Activated CD4-positive, alpha-beta T cell treated with anti-CD3 and anti-CD28 coated beads, Interleukin-2, amount 50 U/mL, for 16 hours (primary cell): ENCODE measurements at places on chromosomes 2 and 18.
A peak's percentile ranks its signal among the peaks of the same experiment; 100 is the strongest.

GRCh38 chr2:118641711-118642110 is 205.7 kb downstream of the EN1 start:
- DNase-seq = no peak

DNA sequence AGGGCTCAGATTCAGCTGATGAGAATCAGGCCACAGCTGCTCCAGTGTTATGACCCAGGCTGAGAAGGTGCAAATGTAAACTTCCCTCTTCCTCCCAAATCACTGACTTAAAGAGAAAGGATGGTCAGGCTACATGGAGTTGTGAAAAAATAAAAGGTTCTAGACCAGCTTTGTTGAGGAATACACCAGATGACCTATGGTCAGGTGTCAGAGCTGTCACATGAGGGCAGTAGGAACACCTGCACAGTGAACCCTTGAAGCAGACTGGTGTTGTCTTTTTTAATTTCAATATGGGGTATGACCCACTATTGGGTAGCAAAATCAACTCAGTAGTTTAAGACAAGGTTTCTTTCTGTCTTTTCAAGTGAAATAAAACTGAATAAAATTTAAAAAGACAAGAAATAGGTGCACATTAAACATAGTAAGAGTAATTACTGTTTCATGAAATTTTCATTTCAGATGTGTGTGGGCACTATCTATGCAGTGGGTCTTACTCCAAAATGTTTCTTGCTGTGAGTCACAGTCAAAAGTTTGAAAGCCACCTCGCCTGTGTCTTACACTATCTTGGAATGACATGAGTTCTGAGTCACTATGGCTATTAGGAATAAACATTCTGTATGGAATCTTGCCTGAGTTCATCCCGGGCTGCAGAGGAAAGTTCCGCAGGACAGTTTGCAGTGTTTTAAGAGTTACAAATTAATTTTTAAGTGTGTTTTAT is 83.6 kb downstream of the ACVR1 start:
- no peak for DNase-seq

- no peak for DNase-seq
Measured at GRCh38 chr2:275466-275865, 10.7 kb downstream of the ACP1 start.

GRCh38 chr2:88720399-88720798 is 28.9 kb downstream of the RPIA start:
- no peak for DNase-seq

DNA sequence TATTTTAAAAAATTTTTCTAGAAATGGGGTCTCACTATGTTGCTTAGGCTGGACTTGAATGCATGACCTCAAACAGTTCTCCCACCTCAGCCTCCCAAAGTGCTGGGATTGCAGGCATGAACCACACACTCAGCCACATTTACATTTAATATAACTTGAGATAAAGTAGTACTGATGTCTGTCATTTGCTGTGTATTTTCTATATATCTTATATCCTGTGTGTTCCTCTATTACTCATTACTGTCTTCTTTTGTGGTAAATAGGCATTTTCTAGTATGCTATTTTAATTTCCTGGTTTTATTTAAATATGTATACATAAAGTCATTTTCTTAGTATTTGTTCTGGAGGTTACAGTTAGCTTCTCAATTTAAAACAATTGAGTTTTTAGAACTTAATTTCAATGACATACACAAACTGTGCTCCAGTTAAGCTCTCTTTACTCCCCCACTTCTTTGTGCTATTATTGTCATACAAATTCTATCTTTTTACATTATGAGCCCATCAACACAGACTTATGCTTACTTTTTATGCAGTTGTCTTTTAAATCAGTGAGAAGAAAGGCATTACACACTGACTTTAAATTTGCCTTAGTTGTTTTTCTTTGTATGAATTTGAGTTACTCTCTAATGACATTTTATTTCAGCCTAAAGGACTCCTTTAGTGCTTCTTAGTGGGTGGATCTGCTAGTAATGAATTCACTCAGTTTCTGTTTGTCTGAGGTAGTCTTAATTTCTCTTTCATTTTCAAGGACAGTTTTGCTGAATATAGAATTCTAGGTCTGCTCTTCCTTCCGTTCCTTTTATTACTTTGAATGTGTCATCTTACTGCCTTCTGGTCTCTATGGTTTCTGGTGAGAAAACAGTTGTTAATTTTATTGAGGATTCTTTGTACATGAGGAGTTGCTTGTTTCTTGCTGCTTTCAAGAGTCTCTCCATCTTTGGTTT is 6.2 kb upstream of the INPP4A start:
- DNase-seq = peak; percentile 86

DNA sequence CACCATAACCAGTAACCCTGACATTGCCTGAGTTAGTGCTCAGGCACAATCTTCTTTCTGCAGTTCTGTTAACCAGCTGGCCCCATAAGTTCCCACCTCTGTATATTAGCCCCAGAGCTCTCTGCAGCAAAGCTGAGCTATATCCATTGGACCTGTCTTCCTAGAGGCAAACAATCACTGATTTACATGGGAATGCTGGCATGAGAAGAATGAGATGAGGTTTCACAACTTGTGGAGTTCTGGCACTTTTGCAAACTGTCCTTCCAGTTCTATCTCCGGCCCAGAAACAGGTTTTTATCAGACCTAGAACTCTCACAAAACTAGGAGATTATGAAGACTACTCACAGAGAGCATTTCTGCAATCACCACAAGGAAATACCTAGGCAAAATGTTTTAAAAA is 7.9 kb upstream of the CCBE1 start:
- no peak for DNase-seq

DNA sequence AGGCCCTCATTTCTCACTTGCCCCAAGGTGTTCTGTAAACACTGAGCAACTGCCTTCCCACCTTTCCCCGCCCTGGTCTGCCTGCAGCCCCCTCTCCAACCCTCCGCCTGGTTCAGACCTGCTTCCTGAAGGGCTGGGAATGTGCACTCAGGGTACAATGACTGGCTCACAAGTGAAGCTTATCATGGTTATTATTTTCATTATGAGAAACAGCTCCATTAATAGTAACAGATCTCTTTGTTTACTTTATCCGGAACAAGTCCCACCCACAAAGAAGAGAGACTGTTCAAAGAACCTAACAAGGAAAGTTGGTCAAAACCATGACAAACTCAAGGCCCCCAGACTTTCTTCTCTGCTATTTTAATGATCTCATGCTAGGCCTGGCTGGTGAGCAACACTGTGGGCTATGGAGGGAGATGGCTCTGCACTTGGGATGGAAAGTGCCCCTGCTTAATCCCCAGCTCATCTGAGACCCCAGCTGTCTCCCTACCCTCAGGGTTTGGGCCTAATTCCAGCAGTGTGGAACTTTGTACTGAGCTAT is 36.7 kb downstream of the ARHGAP25 start:
- DNase-seq = no peak

DNA sequence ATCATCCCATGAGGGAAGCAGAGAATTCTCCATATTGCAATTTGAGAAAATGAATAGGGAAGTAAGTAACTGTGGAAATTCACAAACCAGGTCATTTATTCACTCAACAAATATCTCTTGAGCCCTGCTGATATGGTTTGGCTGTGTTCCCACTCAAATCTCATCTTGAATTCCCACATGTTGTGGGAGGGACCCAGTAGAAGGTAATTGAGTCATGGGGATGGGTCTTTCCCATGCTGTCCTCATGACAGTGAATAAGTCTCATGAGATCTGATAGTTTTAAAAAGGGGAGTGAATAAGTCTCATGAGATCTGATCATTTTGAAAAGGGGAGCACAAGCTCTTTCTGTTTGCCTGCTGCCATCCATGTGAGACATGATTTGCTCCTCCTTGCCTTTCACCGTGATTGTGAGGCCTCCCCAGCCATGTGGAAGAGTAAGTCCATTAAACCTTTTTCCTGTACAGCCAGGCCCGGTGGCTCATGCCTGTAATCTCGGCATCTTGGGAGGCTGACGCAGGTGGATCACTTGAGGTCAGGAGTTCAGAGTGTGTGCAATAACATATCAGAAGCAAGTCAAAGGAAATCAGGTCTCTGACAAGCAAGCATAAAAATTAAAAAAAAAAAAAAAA is 193.2 kb downstream of the NDUFA10 start:
- no peak for DNase-seq

DNA sequence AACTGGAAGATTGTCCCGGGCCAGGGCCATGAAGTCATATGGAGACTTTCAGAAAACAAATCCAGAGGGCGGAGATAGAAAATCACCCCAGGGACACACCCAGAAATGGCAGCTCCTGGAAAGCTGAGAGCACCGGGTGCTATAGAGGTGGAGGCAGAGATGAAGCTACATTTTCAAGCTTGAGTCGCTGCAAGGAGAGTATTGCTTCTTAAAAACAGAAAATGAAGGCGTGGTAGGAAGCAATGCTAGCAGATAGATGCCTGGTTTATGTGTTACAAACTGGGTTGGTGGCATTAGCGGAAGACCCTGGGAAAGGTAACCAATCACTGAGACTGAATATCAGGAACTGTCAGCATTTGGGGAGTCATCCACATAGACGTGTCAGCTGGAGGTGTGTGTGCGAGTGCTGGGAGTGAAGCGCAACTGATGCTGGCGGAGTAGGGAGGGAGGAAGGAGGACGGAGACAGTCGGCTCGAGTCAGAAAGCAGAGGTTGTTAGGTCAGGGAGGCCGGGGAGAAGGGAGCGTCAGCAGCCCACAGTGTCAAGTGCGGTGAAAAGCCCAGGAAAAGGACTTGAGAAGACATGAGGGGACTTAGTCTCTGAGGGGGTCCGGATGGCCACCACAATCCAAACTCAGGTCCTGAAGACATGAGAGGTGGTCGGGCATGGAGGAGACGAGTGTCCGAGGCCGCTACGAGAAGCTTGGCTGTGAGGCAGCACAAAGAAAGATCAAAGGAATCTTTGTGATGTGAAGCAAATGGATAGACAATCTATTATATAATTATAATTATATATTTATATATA is 45.4 kb downstream of the C18orf63 start:
- DNase-seq = no peak

- no peak for DNase-seq
Measured at GRCh38 chr18:50836521-50836957, 16.7 kb upstream of the MRO start.

DNA sequence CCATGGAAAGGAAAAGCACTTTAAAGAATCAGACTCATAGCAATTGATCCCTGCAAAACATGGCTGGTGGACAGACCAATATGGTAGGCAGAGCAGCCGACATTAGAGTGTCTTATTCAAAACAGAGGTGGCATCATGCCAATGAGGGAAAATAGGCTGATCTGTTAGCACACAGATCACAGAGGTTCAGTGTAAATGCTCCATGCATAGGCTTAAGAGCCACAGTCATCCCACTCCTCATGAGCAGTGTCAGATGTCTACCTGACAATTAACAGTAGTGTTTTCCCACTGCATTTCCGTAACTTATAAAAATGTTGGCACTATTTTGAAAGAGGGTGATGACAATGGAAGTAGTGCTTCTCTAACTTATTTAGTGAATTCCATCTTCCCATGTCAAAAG is 86.7 kb downstream of the SPATS2L start:
- no peak for DNase-seq

- DNase-seq = no peak
Measured at GRCh38 chr2:197850882-197851450, 46.6 kb downstream of the PLCL1 start.

- DNase-seq = peak; percentile 29
Measured at GRCh38 chr18:57429167-57430078, 5.8 kb upstream of the ONECUT2 start.

GRCh38 chr2:117979911-117980701 is 33.8 kb downstream of the CCDC93 start:
- no peak for DNase-seq

DNA sequence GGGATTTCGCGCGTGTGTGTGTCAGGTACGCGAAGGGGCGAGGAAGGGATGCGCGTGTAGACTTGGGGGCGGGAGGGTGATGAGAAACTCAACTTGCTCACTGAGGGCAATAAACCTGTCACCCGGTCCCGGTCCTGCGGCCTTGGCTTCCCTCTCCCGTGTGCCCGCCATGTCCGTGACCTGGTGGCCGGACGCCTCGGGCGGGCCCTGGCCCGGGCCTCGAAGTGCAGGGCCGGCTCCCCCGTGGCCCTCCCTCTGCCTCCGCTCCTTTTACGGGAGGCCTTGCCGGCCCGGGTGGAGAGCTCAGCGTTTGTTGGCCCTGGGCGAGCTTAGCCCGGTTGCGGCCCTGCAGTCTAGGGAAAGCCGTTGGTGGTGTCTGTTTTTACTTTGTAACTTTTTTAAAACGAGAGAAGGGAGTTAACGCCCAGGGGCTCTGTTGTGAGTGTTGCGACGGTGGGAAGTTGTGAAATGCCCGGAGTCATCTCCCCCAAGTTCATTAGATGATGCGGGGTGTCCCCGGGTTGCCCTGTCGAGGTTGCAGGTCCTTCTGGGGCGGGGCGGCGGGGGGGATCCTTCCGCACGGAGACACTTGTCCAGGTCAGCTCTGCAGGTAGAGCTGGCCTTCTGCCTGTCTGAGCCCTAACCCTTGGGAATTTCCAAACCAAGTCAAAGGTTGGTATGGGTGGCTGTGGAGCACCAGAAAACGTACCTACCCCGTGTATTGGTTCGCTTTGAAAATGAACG is 883 bp downstream of the SMCHD1 start:
- peak; percentile 51 for DNase-seq

- no peak for DNase-seq
Measured at GRCh38 chr2:198077477-198077876, 273.1 kb downstream of the PLCL1 start.

- no peak for DNase-seq
Measured at GRCh38 chr2:223050188-223050587, 1.8 kb upstream of the KCNE4 start.

DNA sequence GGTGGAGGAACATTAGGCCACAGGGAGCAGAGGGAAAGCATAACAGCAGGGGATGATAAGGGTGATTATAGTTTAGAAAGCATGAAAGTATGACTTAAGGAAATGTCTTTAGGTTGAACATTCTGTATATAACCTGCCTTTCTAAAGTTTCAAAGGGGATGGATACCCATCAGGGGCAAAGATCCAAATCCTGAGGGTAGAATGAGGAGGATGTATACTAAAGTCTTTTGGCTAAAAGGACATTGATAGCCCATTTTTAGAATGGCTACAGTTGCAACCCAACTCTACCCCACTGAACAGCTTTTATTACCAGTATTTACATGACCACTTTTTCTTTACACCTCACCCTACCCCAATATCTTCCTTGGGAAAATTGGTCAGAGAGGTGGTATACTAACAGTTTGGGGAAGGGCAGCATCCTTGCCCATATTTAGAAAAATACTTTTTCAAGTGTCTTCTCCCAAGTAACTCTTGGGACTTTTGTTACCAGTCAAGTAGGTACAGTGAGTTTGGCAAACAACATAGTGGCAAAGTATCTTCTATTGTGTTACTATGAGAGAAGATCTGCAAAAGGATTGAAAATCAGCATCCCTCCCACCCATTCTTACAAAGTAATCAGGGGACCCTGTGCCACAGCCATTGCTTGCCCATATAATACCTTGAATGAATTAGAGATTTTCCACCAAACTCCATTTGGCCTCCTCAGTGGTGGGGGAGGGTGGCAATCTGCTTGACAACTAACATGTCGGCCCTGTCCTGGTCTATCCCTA is 8.3 kb downstream of the MAT2A start:
- no peak for DNase-seq

DNA sequence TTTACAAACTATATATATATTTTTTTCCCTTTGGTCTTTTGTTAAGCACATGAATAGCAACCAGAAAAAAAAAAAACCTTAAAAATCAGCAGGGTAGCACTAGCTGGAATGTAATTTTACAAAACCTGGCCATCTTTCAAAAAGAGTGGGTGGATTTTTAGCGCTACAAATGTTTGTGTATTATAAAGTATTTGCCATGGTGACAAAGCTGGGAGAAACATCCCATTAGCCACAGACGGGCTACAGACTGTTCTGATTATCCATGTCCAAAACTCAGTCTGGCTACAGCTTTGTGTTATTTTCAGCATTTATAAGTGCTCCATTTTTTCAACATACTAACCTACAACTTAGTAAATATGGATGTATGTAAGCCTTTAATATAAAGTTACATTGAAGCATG is 249.5 kb upstream of the TANK start:
- no peak for DNase-seq

- no peak for DNase-seq
Measured at GRCh38 chr2:142124706-142125105, 6.1 kb downstream of the LRP1B start.
